ENCODE measurements at places on chromosomes 12 and 14.

DNA sequence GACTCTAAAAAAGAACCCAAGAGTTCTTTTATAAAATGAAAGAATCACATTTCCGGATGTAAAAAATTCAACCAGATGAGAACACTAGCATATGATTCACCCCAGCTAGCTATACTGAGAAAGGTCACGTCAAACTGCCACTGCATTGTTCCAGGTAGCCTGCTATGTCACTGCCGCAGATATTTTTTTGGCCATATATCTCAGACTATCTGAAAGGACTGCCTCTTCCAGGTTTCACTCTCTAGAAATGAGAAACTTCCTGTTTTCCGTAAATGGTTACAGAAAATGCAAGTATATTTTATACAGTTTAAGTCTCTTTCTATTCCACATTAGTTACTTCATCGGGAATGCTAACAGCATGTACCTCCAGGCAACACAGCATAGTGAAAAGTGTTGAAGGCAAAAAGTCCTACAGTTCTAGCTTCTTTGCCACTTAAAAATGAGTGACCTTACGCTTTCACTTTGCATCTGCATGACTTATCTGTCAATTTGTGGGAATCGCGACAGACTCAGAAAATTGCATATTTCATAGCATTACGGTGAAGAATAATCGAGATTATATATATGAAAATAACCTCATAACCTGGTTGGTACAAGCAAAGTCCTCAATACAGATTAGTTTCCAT lies 105.2 kb downstream of the MED13L start:
- DNase-seq = no peak

DNA sequence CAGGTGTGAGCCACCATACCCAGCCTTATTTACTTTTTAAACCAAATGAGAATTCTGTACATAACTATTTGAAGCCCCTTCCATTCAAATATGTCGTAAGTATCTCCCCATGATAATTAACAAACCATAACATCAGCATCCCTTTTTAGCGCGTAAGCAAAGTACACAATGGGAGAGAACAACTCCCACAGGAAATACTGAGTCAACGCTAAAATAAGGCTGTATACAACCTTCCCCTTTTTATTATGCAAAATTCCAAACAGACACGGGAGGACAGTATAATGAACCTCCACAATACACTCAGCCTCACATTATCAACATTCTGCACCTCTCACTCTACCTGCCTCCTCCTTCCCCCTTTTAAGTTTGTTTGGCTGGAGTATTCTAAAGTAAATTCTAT lies 73.5 kb downstream of the CCDC88C start:
- no peak for DNase-seq

- no peak for DNase-seq
Observed at GRCh38 chr12:120980800-120981368, 2.5 kb downstream of the HNF1A start.

- peak; percentile 15 for DNase-seq
Observed at GRCh38 chr14:22811722-22812121, 3.5 kb downstream of the SLC7A7 start.

DNA sequence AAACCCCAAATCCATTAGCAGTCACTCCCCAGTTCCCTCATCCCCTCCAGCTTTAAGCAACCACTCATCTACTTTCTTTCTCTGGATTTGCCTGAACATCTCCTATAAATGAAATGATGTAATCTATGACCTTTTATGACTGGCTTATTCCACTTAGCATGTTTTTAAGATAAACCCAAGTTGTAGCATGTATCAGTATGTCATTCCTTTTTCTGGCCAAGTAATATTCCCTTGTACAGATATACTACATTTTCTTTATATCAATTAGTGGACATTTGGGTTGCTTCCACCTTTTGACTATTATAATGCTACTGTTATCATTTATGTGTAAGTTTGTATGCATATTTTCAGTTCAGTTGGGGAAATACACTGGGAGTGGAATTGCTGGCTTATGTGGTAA lies 83.4 kb downstream of the TESC start:
- no peak for DNase-seq

- no peak for DNase-seq
Observed at GRCh38 chr14:106823552-106823951, 1297.2 kb downstream of the TMEM121 start.

GRCh38 chr12:123761841-123762714 lies at the start of gene DNAH10:
Gene DNAH10, plus strand, starts transcription at chr12:123762301. Its CDS starts 36 bp downstream, at chr12:123762337.
- peak; percentile 11 for DNase-seq

- no peak for DNase-seq
Observed at GRCh38 chr14:67267576-67268328, 26.5 kb downstream of the PALS1 start.

DNA sequence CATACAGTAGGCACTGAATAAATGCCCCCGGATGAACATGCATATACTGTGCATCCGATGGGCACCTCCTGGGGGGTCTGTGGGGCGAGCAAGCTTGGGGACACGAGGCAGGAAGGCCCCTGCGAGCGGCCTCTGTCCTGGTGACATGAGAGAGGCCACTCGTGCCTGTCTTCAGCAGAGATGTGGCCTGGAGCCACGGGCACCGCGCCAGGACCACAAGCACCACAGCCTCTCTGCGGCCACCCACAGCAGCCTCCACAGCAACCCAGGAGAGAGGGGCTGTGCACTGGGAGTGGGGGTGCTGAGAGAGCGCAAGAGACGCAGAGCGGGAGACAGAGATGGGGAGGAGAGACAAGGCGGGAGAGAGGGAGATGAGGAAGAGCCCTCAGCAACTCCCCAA lies 118.5 kb downstream of the RFLNA start:
- DNase-seq = no peak

DNA sequence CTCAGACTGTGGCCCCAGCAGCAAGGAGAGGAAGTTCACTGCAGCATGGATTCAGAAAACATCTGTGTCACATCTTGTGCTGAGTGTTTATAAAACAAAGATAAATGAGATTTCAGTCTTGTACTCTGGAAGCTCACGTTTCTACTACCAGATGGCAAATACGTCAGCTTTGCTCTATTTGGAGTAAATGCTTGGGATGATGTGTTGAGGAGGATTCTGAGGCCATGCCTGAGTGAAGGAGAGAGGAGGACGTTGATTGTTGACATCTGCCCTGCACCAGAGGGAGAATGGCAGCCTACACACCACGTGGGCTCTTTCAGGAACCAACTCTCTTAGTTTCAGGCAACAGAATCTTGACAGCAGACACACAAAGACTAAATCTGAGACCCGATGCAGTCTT lies 188.9 kb downstream of the TMEM132C start:
- DNase-seq = no peak

GRCh38 chr12:92701441-92701840 lies 1.3 kb upstream of the PLEKHG7 start:
- no peak for DNase-seq

DNA sequence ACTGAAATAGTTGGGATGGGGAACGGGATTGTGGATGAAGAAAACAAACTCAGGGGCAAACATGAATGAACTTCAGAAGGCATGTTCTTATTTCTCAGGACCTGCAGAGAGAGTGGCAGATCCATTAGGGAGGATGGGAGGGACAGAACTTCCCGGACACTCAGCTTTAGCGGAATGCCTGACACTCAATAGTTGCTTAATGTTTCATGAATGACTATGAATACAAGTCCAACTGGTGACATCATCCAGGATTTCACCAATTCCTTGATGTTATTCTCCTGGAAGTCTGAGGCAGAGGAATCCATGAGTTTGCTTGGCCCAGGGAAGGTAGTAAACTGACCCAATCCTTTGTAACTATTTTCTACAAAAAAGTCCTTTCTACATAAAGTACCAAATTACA lies 37.8 kb upstream of the LRRC10 start:
- peak; percentile 90 for DNase-seq

- DNase-seq = no peak
Observed at GRCh38 chr12:49539406-49540228, 787 bp downstream of the KCNH3 start.

- DNase-seq = no peak
Observed at GRCh38 chr12:21521541-21521940, 4.6 kb upstream of the SPX start.

GRCh38 chr14:20630340-20631022 lies 11.0 kb downstream of the OR6S1 start:
- DNase-seq = peak; percentile 40

- no peak for DNase-seq
Observed at GRCh38 chr14:56694609-56695008, 115.0 kb downstream of the TMEM260 start.

DNA sequence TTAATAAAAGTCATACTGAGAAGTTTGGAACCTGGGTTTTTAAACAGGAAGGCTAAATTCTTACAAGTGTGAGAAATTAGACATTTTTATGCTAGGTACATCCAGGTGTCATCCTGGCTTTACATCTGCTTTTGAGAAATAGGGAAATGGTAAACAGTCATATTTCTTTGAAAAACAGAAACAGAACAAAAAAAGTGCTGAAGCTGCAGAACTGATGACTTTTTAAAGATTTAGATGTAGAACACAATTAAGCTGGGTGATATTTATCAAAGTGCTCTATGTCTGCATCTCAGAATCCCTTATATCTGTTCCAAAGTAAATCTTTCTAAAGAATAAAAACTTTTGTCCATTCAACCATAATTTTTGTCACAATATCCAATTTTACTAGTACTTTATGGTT lies 282.9 kb upstream of the ATXN7L3B start:
- no peak for DNase-seq

DNA sequence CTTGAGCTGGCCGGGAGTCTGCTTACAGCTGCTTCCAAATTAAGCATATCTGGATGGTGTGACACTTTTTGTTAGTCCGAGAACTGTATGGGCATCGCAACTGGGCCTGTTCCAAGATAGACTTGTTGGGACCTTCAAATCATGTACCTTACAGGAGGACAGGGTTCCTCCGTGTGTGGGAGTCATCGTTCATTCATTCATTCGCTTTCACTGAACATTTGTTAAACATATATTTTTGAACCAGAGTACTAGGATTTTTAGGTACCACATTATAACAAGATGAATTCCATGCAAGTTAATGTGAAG lies 387 bp upstream of the IPO8 start:
- no peak for DNase-seq

DNA sequence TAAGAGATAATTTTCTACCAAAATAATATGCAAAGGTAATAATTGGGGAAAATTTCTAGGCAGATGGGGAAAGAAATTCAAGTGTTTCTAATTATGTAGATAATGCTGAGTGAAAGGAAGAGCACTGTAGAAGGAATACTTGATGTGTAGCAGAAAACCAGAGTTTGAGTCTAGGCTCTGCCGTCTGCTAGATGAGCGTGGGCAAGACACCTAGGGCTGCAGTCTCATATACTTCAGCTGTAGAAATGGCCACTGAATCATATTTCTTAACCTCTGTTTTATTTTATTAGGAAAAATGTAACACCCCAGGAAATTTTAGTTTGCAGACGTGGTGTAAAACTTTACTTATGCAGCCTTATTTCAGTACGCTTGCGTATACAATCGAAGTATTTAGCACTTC lies 59.8 kb upstream of the SLC38A2 start:
- no peak for DNase-seq

- DNase-seq = peak; percentile 95
Observed at GRCh38 chr12:113241191-113242025, 20.1 kb downstream of the TPCN1 start.

- no peak for DNase-seq
Observed at GRCh38 chr12:45701296-45701695, 28.2 kb upstream of the ARID2 start.

DNA sequence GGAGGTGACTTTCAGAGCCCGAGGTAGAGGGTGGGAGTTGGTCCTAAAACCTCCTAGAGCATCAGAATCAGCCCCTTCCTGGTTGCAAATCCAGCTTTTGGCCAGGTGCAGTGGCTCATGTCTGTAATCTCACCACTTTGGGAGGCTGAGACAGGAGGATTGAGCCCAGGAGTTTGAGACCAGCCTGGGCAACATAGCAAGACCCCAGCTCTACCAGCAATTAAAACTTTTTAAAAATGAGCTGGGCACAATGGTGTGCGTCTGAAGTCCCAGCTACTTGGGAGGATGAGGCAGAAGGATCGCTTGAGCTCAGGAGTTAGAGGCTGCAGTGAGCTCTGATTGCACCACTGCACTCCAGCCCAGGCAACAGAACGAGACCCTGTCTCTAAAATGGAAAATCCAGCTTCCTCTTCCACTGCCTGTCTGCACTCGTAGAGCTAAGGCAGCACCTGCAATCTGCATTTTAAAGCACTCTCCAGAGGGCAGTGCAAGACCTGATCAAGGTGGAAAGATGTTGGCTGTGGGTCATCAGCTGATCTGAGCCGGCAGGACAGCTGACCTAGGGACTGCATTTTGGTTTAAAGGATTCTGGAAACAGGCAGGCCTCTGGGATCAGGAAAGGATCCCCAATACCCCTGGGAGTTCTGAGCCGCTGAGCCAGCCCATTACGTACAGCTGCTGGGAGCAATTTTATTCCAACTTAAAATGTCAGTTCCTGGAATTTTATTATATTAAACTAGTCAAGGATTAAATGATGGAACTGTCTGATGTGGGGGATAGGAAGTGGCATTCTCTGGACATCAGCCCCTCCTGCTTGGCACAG lies 1.8 kb upstream of the TESC start:
- no peak for DNase-seq

DNA sequence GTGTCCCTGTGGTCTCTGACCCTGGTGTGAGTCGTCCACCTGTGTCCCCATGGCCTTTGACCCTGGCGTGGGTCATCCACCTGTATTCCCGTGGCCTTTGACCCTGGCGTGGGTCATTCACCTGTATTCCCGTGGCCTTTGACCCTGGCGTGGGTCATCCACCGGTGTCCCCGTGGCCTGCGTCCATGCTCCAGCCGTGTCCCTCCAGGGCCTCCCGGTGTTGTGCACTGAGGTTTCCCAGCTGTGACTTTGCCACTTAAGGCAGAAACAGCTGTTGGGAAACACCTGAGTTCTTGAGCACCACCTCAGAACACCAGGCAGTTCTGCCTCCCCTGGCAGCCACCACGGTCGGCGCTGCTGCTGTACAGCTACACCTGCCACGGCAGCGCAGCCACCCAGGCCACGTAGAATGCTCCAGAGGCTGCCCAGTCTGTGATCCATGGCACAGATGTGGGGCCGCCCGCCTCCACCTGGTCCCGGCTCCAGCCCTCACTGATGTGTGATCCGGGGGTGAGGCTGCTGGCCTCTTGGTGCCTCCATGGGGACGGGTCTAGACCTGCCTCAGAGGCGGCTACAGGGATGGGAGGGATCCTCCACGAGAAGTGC lies 69.1 kb upstream of the GALNT9 start:
- no peak for DNase-seq

- DNase-seq = no peak
Observed at GRCh38 chr14:56501909-56502530, 77.6 kb upstream of the TMEM260 start.

GRCh38 chr12:107148107-107148506 lies 54.8 kb upstream of the CRY1 start:
- no peak for DNase-seq

DNA sequence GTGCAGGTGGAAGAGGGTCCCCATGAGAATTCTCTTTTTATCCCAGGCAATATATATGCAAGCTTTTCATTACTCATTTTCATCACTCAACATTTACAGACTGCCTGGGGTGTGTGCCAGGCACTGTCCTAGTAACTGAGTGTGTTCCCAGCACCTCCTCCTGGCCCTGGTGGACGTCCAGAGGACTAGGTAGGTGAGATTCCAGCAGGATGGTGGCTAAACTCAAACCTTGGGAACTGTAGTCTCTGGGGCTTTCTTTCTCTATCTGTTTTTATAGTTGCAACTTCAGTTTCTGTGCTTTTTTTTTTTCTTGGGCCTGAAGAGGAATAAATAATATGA lies 63.8 kb downstream of the SUSD6 start:
- DNase-seq = no peak
